Peyer's patch (tissue), 4 donors: ENCODE measurements at places on chromosomes 12 and 14. TPM values are rescaled to one million over a fixed set of nuclear protein-coding genes. Genes with fewer than 3 reads are reported as not detected.

- H3K27ac ChIP-seq, result no peak overlapping the region
- no peak overlapping the region for H3K4me3 ChIP-seq
- no peaks in the 10 kb centered on the region for H3K36me3 ChIP-seq
- DNase-seq, result no peak
- no peaks in the 10 kb centered on the region for H3K4me1 ChIP-seq
Measured at GRCh38 chr14:93994919-93995682, 2.0 kb upstream of the CCDC197 start.

DNA sequence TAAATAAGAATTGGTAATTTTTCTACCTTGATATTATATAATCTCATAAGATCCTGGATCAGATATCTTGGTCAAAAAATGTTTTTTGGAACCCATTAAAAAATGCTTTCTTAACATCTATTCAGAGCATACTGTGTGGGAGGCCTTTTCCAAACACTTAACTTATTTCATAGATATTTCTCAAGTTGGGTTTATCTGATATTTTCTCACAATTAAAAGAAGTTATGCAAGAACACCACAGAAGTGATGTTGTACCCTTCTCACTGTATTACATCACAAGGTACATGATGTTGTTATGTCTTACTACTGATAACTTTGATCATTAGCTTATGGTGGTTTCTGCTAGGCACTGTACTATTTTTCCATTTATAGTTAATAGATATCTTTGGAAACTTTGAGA is 23.4 kb upstream of the PRPF39 start:
- H3K36me3 ChIP-seq, result no peaks in the 10 kb centered on the region
- H3K4me1 ChIP-seq, result no peaks in the 10 kb centered on the region
- H3K27me3 ChIP-seq, result no peaks in the 10 kb centered on the region
- H3K27ac ChIP-seq, result no peak overlapping the region
- DNase-seq, result no peak
- no peak overlapping the region for H3K4me3 ChIP-seq

- no peaks in the 10 kb centered on the region for H3K4me1 ChIP-seq
- H3K4me3 ChIP-seq, result no peak overlapping the region
- H3K27ac ChIP-seq, result peak overlapping the region; percentile 65
- no peaks in the 10 kb centered on the region for H3K36me3 ChIP-seq
- no peak for DNase-seq
Measured at GRCh38 chr14:35158951-35159653, 36.8 kb downstream of the PRORP start.

- H3K27me3 ChIP-seq, result no peaks in the 10 kb centered on the region
- peak; percentile 54 for DNase-seq
- no peaks in the 10 kb centered on the region for H3K4me1 ChIP-seq
- peak within 1 kb of the TSS; percentile 15 for H3K4me3 ChIP-seq
- no peak within 1 kb of the TSS for H3K27ac ChIP-seq
Measured at GRCh38 chr12:64824500-64825142, at the start of gene TBC1D30. Gene TBC1D30, plus strand, starts transcription at chr12:64824647. Its CDS starts 233 bp downstream, at chr12:64824880.

DNA sequence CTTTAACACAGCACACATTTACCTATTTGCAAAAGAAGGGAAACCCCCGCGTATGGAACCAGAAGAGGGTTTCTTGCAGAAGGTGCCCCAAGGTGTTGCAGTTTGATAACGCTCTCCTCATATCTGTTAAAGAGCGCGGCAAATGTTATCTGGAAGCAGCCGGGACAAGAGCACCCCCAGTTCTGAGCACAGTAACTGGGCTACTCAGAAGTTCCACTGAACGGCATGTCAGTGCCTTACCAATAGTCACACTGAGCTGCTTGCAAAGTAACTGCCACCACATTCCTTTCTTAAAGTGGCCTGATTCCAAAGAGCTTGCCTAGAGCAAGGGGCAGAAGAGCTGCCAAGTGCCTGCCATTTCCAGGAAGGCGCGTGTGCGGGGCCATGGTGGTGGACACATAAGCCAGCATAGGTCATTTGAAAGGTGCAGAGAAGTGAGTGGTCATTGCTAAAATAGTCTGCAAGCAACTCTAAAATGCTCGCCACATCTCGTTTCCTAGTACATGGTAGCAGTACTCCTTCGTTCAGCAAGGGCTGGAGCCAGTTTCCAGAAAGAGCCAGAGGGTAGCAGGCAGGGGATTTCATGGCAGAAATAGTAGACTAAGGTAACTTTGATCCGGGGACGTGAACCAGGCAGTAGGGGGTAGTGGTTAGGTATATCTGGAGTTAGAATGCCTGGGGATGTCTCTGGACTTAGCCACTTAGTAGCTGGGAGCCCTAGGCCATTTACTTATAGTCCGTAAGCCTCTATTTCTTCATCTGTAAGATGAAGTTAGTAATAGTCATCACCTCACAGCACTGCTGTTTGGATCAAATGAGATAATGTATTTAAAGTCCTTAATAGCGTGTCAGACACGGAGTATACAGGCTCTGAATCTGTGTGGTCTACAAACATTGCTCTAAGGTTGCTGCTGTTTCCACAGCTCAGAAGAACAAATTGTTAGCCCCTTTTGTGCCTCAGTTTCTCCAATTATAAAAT is 37.6 kb downstream of the SPTB start:
- H3K4me1 ChIP-seq, result no peaks in the 10 kb centered on the region
- no peaks in the 10 kb centered on the region for H3K36me3 ChIP-seq
- no peak for DNase-seq

- DNase-seq, result no peak
- no peak overlapping the region for H3K27ac ChIP-seq
- H3K36me3 ChIP-seq, result no peaks in the 10 kb centered on the region
- H3K4me3 ChIP-seq, result no peak overlapping the region
- no peaks in the 10 kb centered on the region for H3K4me1 ChIP-seq
Measured at GRCh38 chr12:16155938-16156337, 121.5 kb downstream of the SLC15A5 start.

DNA sequence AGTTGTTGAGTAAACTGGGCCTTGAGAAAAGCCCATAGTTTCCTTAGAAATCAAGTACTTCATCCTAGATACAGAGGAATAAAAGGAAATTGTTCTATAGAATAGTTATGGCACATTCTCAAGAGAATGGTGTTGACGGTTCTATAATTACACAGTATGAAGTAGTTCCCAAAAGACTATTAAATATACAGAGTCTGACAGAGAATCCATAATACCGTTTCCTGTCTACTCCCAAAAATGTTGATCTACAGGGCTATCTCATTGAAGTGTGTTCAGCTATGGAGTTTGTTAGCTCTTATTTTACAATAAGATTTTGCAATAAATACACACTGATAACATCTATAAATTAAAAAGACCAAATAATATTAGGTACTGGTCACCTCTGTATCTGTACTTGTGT is 799.7 kb downstream of the RPS29 start:
- H3K4me1 ChIP-seq, result no peaks in the 10 kb centered on the region
- no peaks in the 10 kb centered on the region for H3K27me3 ChIP-seq
- H3K4me3 ChIP-seq, result no peak overlapping the region
- H3K36me3 ChIP-seq, result no peaks in the 10 kb centered on the region
- H3K27ac ChIP-seq, result no peak overlapping the region

DNA sequence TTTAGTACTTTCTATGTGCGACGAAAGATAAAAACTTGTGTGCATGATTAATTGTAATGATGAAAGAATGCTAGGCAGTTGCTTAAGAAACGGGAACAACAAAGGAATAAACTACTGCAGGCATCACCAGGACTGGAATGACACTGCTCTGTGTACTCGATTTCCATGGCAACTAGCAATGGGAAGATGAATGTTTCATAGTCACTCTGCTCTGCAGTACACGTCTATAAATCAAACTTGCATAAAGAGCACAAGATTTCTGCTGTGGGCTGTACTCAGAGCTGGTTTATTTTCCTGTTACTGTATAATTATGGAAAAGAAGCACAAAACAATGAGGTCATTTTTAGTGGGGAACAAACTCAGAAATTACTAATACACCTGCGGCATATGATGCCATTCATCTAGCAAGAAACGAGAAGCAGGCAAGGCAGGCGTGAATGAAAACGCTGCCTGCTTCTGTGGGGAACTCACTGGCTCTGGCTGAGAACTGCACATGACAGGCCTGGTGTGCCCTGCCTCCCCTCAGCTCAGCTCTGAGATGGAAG is 41.8 kb downstream of the EFCAB11 start:
- H3K4me3 ChIP-seq, result no peak overlapping the region
- DNase-seq, result no peak
- no peaks in the 10 kb centered on the region for H3K36me3 ChIP-seq
- no peak overlapping the region for H3K27ac ChIP-seq
- H3K4me1 ChIP-seq, result peaks cover 17% of the 10 kb centered on the region

DNA sequence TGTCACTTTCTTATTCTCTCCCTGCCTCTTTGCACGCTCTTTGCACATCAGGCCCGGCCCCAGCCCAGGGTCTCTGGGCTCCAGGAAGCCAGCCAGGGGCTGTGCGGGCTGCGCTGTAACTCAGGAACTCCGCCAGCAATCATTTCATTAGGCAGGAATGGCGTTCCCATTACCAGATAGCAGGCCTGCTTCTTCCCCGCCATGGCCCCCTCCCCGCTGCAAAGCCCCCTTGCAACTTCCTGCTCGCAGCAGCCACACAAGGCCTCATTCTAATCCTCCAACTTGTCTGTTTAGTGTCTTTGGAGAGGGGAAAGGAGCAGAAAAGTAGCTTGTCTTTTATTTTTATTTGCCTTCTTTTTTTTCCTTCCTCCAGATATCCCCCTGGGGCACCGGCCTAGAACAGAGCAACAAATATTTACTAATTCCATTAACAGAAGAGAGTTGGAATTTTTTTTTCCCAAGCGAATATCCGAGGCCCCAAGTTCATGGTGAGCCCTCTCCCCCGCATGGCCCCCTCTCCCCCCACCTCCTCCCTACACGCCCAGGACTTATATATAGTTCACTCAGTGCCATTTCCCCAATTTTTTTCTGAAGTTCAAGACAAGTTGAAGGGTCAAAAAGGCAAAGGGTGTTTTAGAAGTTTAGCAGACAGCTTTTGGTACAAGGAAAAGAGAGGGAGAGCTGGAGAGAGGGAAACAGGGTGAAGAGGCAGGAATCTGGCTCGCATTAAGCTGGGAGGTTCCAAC is 329.4 kb upstream of the TBX3 start:
- no peak overlapping the region for H3K27ac ChIP-seq
- H3K4me1 ChIP-seq, result no peaks in the 10 kb centered on the region
- no peak overlapping the region for H3K4me3 ChIP-seq
- H3K27me3 ChIP-seq, result no peaks in the 10 kb centered on the region
- H3K36me3 ChIP-seq, result no peaks in the 10 kb centered on the region
- DNase-seq, result no peak

GRCh38 chr12:6772331-6772695 is at the start of gene LAG3:
Gene LAG3, plus strand, starts transcription at chr12:6772520. Its CDS starts 333 bp downstream, at chr12:6772853.
- DNase-seq, result peak; percentile 37
- H3K4me3 ChIP-seq, result peak within 1 kb of the TSS; percentile 31
- H3K4me1 ChIP-seq, result peaks cover 9% of the 10 kb centered on the region
- peaks cover 14% of the 10 kb centered on the region for H3K36me3 ChIP-seq
- no peaks in the 10 kb centered on the region for H3K27me3 ChIP-seq

GRCh38 chr12:81381951-81382350 is 304.1 kb downstream of the ACSS3 start:
- no peaks in the 10 kb centered on the region for H3K27me3 ChIP-seq
- H3K4me3 ChIP-seq, result no peak overlapping the region
- no peaks in the 10 kb centered on the region for H3K36me3 ChIP-seq

DNA sequence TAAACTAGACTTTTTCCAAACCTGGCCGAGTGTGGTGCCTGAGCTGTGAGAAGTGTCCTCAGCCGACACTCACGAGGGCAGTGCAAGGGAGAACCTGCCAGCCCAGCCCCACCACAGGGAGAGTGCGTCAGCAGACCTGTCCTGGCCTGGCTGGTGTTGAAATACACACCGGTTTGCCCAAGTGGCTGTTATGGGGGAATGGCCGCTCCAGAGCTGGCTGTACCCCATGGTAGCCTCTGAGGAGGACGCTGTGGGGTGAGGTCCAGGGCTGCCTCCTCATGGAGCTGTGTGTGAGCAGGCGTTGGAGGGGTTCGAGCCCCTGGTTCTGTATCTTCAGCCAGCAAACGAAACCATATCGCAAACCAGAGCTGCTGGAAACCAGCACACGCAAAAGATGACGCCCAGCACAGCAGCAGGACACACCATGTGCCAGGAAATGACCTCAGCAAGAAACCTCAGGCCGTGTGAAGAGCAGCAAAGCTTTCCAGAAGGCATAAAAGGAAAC is 9.4 kb downstream of the ANKRD9 start:
- DNase-seq, result no peak
- peak overlapping the region; percentile 62 for H3K27ac ChIP-seq

DNA sequence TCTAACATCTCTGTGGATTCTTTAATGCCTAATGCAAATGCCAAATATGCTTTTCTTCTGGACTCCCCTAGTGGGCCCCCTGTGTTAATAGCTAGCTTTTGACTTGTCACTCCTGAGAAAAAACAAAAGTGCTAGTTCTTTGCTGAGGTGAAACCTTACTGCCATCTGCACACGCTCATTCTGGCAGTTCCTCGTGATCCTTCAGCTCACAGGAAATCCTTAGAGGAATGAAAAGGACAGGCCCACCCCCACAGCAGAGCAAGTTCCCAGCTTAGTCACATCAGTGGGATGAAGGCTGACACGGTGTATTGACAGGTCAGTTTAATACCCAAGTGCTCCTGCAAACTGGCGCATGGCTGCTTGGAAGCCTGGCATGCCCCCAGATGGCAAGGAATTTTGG is 165.1 kb upstream of the ATP2B1 start:
- H3K27ac ChIP-seq, result no peak overlapping the region
- H3K4me1 ChIP-seq, result no peaks in the 10 kb centered on the region
- H3K27me3 ChIP-seq, result no peaks in the 10 kb centered on the region
- H3K36me3 ChIP-seq, result no peaks in the 10 kb centered on the region

GRCh38 chr14:68268197-68268596 is 448.6 kb downstream of the RAD51B start:
- peak; percentile 72 for DNase-seq
- no peak overlapping the region for H3K4me3 ChIP-seq
- H3K4me1 ChIP-seq, result peaks cover 4% of the 10 kb centered on the region
- H3K27ac ChIP-seq, result peak overlapping the region; percentile 77
- H3K36me3 ChIP-seq, result no peaks in the 10 kb centered on the region
- H3K27me3 ChIP-seq, result no peaks in the 10 kb centered on the region

DNA sequence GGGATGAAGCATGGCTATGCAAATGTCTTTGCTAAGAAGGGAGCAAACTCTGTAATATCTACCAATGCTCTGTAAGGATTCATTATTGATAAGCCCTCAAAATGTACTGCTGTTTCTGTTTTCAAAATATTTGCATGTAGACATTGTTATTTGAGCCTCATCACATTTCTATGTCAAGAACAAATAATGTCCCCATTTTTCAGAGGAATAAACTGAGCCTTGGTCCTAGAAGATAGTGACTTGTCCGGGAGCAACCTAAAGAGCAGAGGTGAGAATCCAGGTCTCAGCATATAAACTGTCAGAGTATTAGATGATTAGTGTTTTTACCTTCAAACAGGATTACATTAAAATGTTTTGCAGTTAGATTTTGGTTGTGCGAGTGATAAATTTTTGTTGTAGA is 125.5 kb upstream of the SRRM4 start:
- H3K36me3 ChIP-seq, result no peaks in the 10 kb centered on the region
- H3K27me3 ChIP-seq, result no peaks in the 10 kb centered on the region
- no peak overlapping the region for H3K27ac ChIP-seq
- no peaks in the 10 kb centered on the region for H3K4me1 ChIP-seq

GRCh38 chr12:87529413-87529812 is 499.8 kb downstream of the C12orf50 start:
- H3K27me3 ChIP-seq, result no peaks in the 10 kb centered on the region
- H3K36me3 ChIP-seq, result no peaks in the 10 kb centered on the region
- H3K4me3 ChIP-seq, result no peak overlapping the region
- DNase-seq, result no peak
- H3K27ac ChIP-seq, result no peak overlapping the region
- H3K4me1 ChIP-seq, result no peaks in the 10 kb centered on the region

CEBPE gene
- total RNA-seq, result not detected

B4GALNT1 gene
- not detected for total RNA-seq

NOVA1 gene
- total RNA-seq, result 8.0 TPM

BATF gene
- 28.1 TPM for total RNA-seq

ISCA2 gene
- total RNA-seq, result 11.6 TPM

HAL gene
- total RNA-seq, result 4.0 TPM

CCDC196 gene
- total RNA-seq, result not detected

ASCL1 gene
- total RNA-seq, result not detected
